ENCODE measurements at places on chromosomes 2 and 18.

- no peak for DNase-seq
Observed at GRCh38 chr18:10239103-10239502, 215.3 kb upstream of the APCDD1 start.

DNA sequence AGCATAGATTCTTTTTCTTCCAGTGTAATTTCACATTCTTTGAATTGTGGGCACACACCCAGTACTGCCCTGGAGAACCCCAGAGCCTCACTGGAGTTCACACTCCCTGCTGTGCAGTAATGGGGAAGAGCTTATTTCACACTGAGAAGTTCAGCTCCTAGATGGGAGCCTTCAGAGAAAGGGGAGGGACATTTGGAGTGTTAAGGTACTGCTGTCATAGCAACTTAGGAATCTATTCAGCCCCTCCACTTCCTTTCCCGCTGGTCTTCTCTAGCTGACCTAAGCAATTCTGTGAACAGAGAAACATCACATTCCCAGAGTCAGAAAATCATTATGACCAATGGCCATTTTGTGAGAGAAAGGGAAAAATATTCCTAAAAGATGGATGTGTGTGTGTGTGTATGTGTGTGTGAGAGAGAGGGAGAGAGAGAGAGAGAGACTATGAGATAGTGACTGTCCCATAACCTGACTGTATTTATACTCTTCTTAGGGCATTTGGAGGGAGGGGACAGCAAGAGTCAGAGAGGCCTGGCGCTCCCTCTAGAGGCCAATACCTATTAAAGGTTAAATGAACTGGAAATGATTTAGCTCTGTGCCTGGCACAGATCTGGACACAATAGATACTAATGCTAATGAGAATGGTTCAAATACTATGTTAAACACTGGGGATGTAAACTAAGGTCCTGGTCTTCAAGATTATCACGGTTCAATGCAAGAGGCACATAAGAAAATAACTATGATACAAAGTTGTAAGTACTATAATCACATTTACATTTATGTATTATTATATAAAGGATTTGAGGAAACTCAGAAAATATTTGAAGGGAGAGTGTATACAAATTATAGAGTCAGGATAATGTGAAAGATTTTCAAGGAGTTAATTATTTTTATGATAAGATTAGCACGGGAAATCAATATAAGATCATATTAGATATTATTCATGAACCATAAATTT lies 41.5 kb upstream of the RPE start:
- no peak for DNase-seq

GRCh38 chr18:58135183-58135641 lies 91.2 kb downstream of the NEDD4L start:
- DNase-seq, result no peak

DNA sequence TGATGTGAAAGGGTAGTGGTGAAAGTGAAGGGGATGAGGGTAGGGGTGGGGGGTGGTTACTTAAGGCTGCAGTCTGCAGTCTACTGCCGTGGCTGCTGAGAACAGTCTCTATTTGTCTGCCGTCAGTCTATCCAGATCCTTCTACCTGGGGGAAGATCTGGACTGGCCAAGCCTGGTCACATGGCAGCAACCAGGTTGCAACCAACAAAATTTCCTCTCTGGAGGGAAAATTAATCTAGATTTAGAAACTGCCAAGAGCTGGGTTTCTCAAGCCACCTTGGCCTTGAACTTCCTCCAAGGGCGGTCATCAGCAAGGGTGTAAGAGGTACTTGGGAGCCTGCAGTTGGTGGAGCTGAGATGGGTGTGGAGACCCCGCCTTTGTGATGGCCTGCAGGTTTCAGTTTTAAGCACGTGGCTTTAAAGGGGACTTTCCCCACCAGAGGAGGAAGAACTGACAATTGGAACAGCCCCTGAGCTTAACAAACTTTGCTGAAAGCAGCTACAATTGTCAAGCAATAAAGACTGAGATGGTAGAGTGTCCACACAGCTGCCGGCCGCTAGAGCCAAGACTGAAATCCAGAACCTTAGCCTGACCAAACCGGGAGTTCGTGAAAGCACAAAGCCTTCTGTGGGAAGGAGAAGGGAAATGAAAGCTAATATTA lies 31.4 kb upstream of the KCMF1 start:
- DNase-seq, result peak; percentile 63

- no peak for DNase-seq
Observed at GRCh38 chr2:167769020-167769419, 478.4 kb downstream of the STK39 start.

DNA sequence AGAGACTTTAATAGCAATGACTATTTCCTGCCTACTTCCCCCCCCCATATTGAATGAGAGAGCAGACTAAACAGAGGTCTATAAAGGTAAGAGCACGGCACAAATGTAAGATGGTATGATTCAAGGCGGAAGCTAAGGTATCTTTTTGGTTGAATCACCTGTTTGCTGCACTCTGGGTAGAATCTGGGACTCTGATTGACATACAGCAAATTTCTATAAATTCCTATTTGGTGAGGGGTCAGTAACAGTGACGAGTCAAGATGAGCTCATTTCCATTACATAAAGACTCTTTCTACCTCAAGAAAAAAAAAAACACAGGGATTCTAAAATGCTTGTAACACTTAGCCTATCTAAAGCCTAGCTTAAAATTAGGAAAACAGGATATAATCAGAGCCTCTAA lies 297.3 kb downstream of the TNS1 start:
- no peak for DNase-seq

DNA sequence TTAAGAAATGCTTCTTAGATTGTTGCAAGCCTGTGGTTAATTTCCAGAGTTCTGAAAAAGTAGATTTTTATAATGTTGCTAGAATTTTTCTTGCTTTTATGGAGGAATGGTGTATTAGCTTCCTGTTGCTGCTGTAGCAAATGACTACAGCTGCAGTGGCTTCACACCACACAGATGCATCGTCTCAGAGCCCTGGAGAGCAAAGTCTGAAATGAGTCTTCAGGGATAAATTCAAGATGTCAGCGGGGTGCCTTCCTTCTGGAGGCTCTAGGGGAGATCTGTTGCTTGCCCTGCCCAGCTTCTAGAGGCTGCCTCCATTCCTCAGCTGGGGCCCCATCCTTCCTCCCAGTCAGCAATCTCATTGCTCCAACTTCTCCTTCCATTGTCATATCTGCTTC lies 187.8 kb downstream of the ZNF516 start:
- no peak for DNase-seq

GRCh38 chr2:222797261-222797660 lies 63.6 kb upstream of the ACSL3 start:
- no peak for DNase-seq

DNA sequence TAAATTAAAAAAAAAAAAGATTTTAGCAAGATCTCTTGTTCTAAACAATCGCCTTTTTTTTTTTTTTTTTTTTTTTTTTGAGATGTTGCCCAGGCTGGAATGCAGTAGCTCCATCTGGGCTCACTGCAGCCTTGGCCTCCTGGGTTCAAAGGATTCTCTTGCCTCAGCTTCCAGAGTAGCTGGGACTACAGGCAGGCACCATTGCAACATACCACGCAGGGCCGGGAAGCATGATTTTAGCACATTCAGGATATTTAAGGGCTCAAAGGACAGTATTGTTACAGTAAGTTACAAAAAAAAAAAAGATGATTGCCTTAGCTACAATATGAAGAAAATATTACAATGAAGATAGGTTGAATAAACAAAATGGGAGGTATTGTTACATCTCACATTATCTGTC lies 29.5 kb upstream of the SAP130 start:
- no peak for DNase-seq

DNA sequence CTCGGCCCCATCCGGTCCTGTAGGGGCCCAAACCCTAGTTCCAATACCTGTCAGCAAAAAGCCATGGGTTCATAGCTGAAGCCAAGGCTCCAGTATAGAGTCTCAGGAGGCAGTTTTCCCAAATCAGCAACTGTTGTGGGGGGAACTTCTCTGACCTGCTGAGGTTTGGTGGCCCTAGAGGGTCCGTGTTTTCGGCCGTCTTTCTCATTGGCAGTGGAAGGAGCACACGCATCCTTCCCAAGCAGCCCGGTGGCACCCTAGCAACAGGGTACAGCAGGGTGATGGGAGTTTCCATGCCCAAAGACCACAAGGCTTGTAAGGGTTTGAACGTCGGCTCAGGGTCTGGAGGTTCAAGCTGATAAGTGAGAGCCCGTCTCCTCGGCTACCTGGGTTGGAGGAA lies 6.6 kb downstream of the FOSL2 start:
- DNase-seq, result no peak

GRCh38 chr2:215920244-215921100 lies 92.9 kb downstream of the MREG start:
- no peak for DNase-seq

GRCh38 chr2:200575957-200576356 lies 9.9 kb upstream of the AOX1 start:
- DNase-seq, result no peak

DNA sequence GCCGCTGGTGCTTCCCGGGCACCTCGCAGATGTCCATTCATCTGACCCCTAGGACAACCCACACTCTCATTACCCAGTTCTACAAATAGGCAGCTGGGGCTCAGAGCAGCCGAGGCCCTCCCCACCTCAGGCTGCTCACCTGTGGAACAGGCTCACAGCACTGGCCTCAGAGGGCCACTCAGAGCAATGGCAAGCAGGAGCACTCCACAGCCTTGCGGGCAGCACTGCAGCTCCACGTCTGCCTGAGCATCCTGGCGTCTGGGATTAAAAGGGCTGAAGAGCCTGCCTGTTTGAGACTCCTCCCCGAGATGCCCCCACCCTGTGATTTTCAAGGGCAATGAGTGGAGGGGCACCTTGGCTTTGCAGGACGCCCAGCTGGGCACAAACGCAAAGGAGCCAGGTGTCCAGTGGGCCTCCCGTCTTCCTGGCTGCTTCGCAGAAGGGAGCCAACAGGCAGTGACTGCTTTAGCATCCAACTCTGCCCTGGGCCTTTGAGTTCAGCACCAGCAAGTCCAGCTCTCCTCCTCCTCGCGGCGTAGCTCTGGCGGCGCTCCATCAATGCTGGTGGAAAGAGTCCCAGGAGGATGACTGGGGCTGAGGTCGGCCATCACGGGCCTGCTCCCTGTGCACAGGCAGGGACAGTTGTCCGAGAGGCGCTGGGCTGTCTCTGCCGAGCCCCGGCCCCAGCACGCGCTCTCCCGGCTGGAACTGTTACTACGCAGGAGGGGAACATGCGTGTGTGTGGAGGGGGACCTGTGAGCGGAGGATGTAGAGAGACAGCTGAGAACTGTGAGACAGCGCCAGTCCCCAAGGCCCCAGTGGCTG lies 297.2 kb downstream of the NDUFA10 start:
- DNase-seq, result no peak

- no peak for DNase-seq
Observed at GRCh38 chr2:62076980-62077638, 118.8 kb upstream of the B3GNT2 start.

DNA sequence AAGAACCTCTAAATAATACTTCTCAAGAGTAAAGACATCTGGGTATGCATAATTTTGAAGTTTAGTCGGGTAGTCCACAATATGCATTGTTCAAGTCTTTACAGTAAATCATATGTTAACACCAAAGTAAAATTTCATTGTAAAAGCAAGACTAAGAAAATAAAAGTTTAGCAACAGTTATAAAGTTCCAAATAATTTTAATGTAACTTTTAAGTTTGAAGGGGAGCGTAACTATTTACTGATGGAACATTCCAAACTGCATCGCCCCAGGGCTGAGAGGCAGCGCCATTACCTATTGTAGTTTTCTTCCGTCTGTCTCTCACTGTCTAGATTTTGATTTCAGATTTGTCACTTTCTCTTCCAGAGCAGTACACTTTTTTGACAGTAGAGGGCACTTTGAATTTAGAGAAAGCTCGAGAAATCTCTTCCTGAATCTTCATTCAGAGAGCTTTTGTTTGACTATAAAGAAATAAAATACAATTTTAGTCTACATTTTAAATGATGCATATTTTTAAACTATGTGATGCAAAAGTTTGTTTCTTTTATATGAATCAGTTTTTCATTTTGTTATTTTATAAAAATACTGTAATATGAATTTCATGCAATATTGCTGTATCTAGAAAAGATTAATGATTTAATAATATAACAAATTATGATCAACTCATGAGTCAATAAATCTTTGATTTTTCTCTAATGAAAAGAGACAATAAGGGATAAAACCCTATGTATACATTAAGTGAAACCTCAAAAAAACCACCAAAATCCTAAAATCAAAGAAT lies 389.8 kb downstream of the FIGN start:
- DNase-seq, result no peak

GRCh38 chr2:28351621-28352020 lies 41.0 kb upstream of the FOSL2 start:
- DNase-seq, result no peak

- no peak for DNase-seq
Observed at GRCh38 chr2:88489181-88489580, 36.7 kb upstream of the FOXI3 start.

DNA sequence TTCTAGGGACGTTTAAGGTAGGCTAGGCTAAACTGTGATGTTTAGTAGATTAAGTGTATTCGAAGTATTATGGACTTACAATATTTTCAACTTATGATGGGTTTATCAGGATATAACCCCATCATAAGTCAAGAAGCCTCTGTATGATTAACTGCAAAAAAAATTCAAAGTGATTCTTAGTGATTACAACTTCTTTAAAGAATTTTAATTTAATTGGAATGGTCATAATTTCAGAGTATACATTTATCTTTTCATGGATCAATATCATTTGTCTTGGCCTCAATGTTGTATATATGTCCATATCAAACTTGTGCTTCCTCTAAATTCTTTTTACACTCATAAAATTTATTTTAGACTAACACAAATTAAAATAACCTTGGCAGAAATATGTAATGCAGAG lies 183.3 kb upstream of the LRP1B start:
- no peak for DNase-seq

DNA sequence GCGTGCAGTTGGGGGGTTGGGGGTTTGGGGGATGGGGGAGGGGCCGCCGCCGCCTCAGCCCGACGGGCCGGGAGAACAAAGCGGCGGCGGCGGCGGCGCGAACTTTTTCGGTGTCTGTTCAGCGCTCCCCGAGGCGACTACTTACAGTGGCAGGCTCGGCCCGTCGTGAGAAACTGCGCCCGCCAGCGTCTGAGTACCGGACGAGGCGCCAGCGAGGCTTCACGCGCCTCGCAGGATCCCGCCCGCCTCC lies 172 bp downstream of the PRKD3 start:
- no peak for DNase-seq
